ENCODE measurements at places on chromosomes 5 and 9.
A peak's percentile ranks its signal among the peaks of the same experiment; 100 is the strongest.

GRCh38 chr5:35651002-35651756, 33.5 kb downstream of the SPEF2 start:
- peak; percentile 33 for DNase-seq

DNA sequence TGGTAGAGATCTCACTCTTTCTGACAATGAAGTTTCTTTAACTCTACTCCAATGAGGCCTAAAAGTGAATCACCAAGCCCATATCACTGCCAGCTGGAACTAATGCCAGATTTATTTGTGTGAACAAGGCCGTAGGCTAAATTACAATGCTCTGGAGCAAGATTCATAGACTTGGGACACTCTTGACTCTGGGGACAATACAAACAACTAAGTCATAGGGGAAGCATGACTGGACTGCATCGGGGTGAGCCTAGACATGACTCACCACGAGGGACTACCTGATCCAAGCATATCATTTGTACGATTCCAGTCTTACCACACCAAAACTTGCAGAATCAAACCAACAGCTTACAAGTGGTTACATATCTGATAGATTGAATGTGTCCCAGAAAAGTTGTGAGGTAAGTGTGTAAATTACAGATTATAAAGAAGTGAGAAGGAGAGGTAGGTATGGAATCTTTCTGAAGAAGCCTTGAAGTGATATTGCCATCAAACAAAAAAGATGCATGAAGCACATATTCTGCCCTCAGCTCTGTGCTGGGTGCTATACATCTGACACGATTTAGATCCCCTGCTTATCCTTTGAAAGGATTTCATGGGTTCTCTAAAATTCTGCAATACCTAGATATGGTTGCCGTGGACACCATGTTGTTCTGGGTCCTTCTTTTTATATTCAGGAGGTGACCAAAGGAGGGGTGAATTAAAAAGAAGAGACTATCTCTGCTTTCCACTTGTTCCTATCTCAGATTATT, 199.3 kb upstream of the PDE4D start:
- DNase-seq = no peak

GRCh38 chr9:6086006-6086655, 70.7 kb upstream of the RANBP6 start:
- DNase-seq = no peak

DNA sequence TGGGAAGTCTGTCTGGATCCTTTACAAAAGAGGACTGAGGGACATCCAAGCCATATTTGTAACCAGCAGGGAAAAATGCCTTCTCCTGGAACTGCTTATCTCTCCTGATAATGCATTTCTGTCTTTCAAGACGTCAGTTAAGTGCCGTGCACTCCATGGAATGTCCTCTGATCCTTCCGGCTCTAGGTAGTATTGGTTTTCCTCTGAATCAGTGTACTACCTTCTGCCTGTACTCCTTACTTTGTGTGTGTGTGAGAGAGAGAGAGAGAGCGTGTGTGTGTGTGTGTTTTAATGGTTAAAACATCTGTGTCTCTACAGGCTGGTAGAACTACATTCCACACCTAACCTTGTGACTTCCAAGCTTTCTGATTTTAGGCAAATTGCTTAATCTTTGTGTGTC, 89.9 kb downstream of the PIP5K1B start:
- no peak for DNase-seq

GRCh38 chr5:82984786-82985735, 92.1 kb downstream of the TMEM167A start:
- DNase-seq = no peak

GRCh38 chr5:61748651-61749050, 416.6 kb downstream of the ZSWIM6 start:
- no peak for DNase-seq
